Activated naive CD4-positive, alpha-beta T cell treated with anti-CD3 and anti-CD28 coated beads for 36 hours (primary cell): ENCODE measurements at places on chromosomes 4 and X. TPM values are rescaled to one million over a fixed set of nuclear protein-coding genes. Genes with fewer than 3 reads are reported as not detected.

Gene DCK
- 32.1 TPM for total RNA-seq

Gene EPHA5
- not detected for total RNA-seq

Gene FAM47A
- total RNA-seq, result not detected

- no peak overlapping the region for H3K4me3 ChIP-seq
- H3K27ac ChIP-seq, result peak overlapping the region; percentile 46
- H3K36me3 ChIP-seq, result no peaks in the 10 kb centered on the region
- peak; percentile 55 for DNase-seq
- peaks cover 35% of the 10 kb centered on the region for H3K4me1 ChIP-seq
Observed at GRCh38 chrX:15761564-15762191, 23.6 kb downstream of the CA5B start.

Gene SPANXA1
- not detected for total RNA-seq

DNA sequence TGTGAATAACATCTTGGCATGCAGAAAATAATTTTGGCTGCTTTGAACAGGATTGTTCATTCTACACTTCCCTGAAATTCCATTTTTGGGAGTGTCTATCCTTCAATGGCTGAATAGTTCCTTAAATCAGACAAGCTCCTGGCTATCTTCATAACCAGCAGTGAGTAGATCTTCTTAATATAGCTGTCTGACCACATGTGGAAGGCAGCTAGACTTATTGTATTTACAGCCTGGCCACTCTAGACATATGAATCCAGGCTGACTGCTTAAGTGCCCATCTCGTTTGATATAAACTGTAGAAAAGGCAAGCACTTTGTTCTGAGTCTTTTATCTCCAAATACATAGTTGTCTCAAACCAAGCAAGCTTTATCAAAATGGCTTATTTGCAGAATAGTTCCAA, 40.0 kb downstream of the PWWP3B start:
- H3K4me3 ChIP-seq, result no peak overlapping the region
- H3K27me3 ChIP-seq, result no peaks in the 10 kb centered on the region
- H3K36me3 ChIP-seq, result no peaks in the 10 kb centered on the region
- no peaks in the 10 kb centered on the region for H3K4me1 ChIP-seq
- DNase-seq, result no peak
- no peak overlapping the region for H3K27ac ChIP-seq
